ENCODE measurements at places on chromosomes 12 and 14.

GRCh38 chr12:117547209-117547608 lies 185.8 kb upstream of the NOS1 start:
- DNase-seq = no peak

DNA sequence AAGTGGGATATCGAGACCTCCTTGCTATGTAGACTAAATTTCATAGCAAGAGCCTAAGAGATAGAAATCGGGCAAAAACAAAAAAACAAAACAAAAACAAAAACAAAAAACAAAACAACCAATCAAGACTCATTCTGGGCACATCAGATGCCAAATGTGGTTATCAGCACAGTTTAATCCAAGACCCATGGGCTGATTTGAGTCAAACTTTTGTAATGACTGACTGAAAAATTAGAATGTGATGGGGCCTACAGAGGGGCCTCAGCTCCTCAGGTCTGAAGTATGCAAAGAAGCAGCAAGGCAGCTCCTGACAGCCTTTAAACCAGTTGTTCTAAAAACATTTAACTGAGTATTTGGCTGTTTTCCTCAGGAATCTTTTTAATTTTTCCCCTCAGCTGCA lies 49.3 kb downstream of the SLC4A8 start:
- DNase-seq = no peak

DNA sequence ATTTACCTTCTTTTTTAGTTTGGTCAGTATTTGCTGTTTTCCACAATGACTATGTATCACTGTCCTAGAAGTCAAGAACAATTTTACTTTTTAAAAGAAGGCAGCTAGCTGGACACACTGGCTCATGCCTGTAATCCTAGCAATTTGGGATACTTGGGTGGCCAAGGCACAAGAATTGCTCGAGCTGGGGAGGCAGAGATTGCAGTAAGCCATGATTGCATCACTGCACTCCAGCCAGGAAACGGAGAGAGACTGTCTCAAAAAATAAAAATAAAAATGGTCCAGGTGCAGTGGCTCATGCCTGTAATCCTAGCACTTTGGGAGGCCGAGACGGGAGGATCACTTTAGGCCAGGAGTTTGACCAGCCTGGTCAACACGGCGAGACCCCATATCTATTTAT lies 28.3 kb downstream of the MDM1 start:
- DNase-seq = no peak

DNA sequence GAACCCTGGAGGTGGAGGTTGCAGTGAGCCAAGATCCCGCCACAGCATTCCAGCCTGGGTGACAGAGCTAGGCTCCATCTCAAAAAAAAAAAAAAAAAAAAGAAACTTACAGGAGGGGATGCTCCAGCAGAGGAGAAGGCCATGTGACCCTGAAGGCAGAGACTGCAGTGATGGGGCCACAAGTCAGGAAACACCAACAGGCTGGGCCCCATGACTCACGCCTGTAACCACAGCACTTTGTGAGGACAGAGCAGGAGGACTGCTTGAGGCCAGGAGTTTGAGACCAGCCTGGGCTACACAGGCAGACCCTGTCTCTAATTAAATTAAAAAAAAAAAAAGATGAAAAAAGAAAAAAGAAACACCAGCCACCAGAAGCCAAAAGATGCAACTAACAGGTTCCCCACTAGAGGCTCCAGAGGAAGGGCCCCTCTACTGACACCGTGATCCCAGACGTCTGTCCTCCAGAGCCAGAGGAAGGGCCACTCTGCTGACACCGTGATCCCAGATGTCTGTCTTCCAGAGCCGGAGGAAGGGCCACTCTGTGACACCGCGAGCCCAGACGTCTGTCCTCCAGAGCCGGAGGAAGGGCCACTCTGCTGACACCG lies 9.1 kb upstream of the GLT1D1 start:
- DNase-seq = no peak

GRCh38 chr14:56648508-56649301 lies 69.1 kb downstream of the TMEM260 start:
- DNase-seq = no peak

GRCh38 chr14:81324011-81324410 lies 76.1 kb downstream of the STON2 start:
- DNase-seq = no peak

GRCh38 chr12:26018926-26019325 lies 60.4 kb downstream of the RASSF8 start:
- no peak for DNase-seq
